H7 (cell line): ENCODE measurements at places on chromosomes 16 and 17. TPM values are rescaled to one million over a fixed set of nuclear protein-coding genes. Genes with fewer than 3 reads are reported as not detected.

The PROCA1 gene
- total RNA-seq: 13.9 and 23.7 TPM in 2 replicates

The ABCC12 gene
- total RNA-seq: not detected in 2 replicates

The BOLA2 gene
- 30.0 and 32.6 TPM in 2 replicates for total RNA-seq

The RCVRN gene
- not detected in 2 replicates for total RNA-seq

The MYH3 gene
- total RNA-seq: 0.69 and 4.2 TPM in 2 replicates

The CCL7 gene
- total RNA-seq: not detected in 2 replicates

The DPH1 gene
- total RNA-seq: 37.0 and 53.6 TPM in 2 replicates

The UMOD gene
- total RNA-seq: not detected in 2 replicates

The SHISA6 gene
- 0.63 and 1.0 TPM in 2 replicates for total RNA-seq

The ANKRD13B gene
- 11.1 and 11.9 TPM in 2 replicates for total RNA-seq

GRCh38 chr16:7419441-7419840 lies 86.8 kb downstream of the RBFOX1 start:
- DNase-seq: no peak

GRCh38 chr16:57128771-57129389 lies 36.5 kb downstream of the CPNE2 start:
- DNase-seq: no peak

DNA sequence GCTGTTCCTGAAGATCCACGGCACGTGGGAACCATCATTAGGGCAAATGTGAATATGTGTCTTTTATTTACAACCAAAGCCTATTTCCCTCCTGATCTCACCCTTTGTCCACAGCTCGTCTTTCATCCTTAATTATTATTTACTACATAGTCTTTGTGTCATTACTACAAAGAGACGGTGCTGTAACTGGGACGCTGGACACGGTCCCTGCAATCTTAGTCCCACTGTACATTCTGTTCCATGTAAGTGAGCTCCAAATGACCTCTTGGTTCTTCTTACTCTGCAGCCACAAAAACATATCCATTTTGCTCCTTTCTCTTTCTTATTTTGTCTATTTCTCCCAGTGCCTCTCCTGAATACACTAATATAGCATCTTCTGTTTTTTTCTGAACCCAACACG lies 12.7 kb upstream of the KRT23 start:
- DNase-seq: no peak

- DNase-seq: no peak
These were observed 13.6 kb downstream of the HEATR6 start for GRCh38 chr17:60065136-60065535.

- no peak for DNase-seq
These were observed 33.1 kb downstream of the ABR start for GRCh38 chr17:1146561-1147265.

DNA sequence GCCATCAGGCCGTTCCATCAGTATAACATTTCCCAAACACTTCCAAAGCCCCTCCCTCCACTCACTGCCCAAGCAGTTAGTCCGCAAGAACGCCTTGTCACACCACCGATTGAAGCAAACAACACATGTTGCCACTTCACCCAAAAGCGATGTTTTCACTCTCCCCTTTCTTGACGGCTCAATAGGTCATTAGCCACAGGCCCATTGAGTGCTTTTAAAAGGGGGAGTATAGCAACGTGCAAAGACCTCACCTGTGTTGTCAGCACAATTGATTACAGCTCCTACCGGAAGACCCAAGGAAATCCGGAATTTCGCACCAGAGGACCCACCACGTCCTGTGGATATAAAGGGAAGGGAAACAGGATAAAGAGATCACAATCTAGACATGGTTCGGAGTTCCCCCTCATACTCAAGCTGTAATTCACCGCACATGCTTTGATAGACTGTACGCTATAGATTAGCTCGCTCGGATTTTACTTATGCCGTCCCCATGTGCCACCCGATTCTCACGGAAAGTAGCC lies 690 bp downstream of the RPL23 start:
- DNase-seq: no peak

DNA sequence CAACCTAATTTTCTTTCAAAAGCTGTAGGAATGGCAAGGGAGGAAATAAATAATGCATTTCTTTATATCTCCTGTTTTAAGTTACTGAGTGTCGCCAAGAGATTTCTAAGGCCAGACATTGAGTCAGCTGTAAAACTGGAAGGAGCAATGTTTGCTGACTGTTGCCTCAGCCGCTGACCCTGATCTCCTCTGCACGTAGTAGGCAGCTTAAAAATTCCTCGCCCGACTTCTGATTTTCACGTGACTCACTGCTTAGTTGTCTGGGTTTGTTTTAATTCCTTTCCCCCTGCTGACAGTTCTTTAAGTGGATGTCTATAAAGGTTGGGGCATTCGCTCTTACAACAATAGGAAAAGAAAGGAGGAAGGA lies 100.6 kb downstream of the WWOX start:
- DNase-seq: no peak

- no peak for DNase-seq
These were observed 101.6 kb upstream of the MPHOSPH6 start for GRCh38 chr16:82271636-82272035.

DNA sequence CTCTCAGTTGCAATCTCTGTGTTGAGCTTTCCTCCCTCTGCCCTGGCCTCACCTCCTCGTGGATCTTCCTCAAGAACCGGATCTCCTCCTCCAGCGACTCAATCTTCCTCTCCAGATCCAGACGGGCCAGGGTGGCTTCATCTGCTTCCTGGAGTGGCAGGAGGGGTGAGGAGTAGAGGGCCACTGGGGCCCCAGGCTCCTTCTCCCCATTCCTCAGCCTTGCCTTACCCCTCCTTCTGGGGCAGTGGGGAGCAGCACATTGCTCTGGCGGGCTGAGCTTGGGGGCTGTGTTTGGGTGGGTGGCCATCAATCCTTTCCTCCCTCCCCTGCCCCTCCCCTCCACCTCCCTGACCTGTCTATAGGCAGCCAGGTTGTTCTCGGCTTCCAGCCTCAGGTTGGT lies 1.6 kb downstream of the GFAP start:
- no peak for DNase-seq

DNA sequence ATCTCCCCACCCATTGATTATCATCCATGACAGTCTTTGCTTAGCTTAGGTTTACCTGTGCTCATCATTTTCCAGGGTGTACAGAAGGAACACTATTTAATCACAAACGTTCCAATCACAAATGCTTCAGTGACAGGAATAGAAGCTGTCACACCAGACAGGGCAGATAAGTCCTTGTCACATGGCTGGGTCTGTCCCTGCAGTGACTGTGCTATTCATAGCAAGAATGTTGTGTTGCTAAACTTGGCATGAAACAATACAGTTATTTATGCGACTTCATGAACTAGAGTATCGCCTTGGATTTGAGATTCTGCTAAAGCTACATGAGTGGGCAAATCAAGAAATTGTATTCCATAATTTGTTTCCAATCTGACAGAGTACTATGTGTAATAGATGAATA lies 108.4 kb downstream of the CDH13 start:
- no peak for DNase-seq

DNA sequence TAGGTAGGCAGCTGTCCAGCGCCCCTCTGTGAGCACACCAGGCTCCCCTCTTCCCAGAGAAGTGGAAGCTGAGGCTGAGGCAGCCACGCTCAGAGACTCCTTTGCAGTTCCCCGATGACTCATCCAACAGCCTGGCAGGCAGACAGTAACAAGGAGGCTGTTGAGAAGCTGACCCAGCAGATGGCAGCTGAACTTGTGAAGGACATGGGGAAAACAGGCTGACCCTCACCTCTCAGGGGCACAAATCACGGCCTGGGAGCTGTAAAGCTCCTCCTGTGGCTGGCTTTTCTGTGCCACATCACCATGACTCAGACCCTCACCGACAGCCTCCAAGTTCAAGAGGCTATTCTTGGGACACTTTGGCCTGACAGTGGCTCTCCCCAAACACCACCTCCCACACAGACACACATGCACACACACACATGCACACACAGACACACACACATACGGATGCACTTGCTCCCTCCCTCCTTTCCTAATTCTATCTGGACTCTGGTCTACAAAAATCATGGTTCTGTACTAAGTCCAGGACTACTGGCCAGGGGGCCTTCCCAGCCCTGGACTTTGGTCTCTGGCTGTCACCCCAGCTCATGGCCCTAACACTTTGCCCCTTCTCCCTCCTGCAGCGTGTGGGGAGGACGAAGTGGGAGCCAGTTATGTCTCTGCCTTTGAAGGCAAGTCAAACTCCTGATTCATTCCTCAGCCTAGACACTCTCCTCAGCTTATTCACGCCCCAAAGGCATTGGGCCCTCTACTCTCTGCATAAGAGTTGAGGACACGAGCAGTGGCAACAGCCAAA lies 23.2 kb downstream of the MAP3K14 start:
- DNase-seq: peak; percentile 46

DNA sequence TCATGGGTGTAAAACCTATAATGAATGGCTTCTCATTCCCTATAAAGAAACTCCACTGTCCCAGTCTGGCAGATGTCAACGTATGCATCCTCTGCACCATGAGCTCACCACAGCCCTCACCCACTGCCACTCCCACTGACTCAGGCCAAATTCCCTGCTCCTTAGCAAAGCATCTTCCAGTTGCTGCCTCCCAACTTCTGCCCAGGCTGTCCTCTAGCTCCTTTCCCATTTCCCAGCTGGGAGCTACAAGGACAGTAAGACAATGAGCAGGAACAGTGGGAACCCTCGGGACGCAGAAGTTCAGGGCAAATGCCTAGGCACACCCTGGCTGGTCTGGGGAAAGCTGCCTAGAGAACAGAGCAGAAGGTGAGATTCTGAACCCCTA lies 9.1 kb upstream of the THAP11 start:
- no peak for DNase-seq

DNA sequence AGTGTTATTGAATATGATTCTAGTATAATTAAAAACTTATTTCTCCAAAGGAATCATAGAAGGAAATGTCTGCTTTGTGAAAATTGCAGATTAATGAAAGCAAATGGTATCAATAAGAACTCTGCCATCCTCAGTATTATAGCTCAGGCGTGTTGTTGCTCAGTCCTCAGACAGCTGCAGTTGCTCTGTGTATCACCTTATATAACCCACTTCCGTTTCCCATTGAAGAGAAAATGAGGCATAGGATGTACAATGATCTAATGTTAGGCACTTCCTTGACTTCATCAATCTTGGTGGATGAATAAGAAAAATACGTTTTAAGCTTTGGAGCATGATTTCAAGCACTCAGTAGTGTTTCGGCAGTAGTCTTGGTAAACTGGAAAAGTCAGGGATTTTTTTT lies 14.1 kb downstream of the MFSD11 start:
- DNase-seq: no peak

DNA sequence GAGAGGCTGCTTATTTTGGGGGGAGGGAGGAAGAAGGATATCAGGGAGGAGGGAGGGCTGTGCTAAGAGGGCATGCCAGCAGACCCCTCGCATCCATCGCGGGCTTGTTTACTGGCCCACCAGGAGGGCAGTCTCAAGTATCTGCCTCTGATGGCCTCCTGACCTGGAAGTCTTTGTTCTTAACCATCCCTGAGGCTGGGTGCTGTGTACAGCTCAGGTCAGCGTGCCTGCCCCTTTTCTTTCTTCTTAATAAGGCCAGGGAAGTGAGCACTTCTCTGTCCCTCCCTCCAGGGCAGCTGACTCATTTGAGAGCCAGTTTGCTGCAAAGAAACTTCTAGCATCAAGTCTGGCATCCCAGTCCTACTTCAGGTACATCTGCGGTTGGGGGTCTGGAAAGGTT lies 157.0 kb downstream of the CCDC182 start:
- peak; percentile 65 for DNase-seq

DNA sequence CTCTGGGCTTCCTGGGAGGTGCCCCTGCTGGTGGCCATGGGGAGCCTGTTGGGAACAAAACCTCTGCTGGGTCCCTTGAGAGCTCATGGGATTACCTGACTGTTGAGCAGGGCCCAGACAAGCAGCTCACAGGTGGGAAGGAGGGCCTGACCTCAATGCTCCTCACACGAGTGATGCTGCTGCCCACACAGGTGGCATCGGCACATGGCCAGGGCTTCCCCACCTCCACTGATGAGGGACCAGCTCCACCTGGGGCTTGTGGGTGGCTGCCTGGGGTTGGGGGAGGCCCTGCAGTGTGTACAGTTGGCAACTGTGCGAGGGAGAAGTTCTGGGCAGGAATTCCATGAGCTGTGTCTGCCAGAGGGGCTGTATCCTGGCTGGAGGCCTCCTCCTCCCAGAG lies 87.8 kb upstream of the NLRP1 start:
- DNase-seq: no peak

GRCh38 chr16:23705517-23705902 lies 7.5 kb downstream of the ERN2 start:
- DNase-seq: no peak

GRCh38 chr16:82187829-82188228 lies 17.8 kb upstream of the MPHOSPH6 start:
- DNase-seq: no peak

DNA sequence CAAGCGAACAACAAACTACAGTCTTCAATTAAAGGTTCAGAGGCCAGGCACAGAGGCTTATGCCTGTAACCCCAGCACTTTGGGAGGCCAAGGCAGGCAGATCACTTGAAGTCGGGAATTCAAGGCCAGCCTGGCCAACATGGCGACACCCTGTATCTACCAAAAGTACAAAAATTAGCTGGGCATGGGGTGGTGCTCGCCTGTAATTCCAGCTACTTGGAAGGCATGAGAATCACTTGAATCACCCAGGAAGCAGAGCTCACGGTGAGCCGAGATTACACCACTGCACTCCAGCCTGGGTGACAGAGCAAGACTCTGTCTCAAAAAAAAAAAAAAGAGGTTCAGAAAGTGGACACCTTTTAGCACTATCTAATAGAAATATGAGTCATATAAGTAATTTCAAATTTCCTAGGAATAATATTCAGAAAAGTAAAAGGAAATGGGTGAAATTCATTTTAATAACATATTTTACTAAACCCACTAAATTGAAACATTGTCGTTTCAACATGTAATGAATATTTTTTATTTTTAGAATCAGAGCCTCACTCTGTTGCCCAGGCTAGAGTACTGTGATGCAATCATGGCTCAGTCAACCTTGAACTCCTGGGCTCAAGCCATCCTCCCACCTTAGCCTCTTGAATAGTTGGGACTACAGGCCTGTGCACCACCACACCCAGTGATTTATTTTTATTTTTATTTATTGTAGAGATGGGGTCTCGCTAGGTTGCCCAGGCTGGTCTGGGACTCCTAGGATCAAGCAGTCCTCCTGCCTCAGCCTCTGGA lies 15.2 kb upstream of the MARCHF10 start:
- no peak for DNase-seq

DNA sequence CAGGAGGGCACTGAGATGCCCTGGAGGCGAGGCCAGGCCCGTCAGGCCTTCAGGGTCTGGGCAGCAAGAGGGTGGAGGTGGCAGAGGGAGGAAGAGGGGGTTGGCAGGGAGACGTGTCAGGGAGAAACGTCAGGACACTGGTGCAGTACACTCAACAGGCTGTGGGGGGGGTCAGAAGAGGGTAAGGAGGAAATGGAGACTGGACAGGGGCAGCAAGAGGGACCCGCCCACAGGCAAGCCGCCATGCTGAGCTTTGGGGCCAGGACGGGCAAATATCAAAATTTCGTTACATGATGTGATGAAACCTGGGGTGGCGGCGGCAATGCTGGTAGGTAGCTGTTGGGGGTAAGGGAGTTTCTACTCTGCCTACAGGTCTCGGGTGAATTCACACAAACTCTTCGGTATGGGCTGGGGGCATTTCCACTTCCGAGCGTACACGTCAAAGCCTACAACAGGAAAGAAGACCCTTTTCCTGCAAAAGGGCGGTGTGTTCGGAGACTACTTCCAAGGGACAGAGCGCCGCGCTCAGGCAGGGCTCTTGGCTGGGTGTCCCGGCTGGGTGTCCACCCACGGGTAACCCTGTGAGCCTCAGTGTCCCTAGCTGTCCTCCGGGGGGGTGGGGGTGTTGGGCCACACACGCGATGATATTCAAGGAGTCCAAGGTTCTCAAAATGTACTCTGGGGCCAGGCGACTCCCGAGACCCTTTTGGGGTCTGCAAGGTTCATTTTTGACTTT lies 43.3 kb upstream of the ATP2A3 start:
- DNase-seq: peak; percentile 54

GRCh38 chr17:41511116-41511515 lies 5.7 kb upstream of the KRT13 start:
- peak; percentile 83 for DNase-seq
